NCI-H345 (cell line): ENCODE measurements at places on chromosomes 16 and 17.
A peak's percentile ranks its signal among the peaks of the same experiment; 100 is the strongest.

DNA sequence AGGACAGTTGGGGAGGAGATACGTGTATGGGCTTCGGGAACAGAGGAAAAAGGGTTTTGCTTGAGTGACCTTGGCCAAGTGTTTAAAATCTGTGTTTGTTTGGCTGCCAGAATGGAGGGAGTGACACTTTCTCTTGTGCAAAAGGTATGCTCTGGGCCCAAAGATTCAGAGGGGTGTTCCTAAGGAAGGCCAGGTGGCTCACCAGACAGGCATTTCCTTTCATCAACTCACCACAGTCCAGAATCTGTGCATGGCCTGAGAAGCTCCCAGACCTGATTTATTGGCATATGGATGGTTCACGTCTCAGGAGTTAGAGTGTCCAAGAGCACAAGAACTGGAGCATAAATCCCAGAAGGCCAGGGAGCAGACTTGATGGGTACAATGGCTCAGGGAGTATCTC, 53.4 kb upstream of the NLK start:
- DNase-seq: no peak

DNA sequence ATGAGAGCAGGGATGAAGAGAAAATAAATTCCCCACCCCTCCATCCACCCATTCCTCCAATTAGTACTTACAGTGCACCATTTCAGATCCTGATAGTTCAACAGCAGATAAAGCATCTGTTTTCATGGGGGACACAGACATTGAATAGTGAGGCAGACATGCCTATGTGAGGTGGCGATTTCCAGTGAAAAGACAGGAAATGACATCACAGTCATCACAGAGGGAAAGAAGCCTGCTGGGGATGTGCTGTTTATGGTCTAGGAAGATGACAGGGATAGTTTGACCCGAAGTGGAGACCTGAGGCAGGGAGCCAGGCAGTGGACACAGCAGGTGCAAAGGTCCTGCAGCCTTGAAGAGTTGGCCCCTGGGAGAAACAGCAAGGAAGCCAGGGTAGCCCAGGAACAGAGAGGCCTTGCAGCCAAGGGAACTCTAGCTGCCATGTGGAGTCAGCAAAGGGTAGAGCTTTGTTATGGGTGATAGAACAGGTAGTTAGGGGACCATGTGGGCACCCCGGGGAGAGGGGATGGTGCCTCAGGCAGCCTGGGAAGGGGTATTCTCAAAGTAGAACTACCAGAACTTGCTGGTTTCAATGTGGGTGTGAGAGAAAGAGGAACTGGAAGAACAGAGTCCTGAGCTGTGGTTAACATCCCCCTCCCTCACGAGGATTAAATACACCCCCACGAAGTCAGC, 256.6 kb downstream of the CPPED1 start:
- DNase-seq: no peak

DNA sequence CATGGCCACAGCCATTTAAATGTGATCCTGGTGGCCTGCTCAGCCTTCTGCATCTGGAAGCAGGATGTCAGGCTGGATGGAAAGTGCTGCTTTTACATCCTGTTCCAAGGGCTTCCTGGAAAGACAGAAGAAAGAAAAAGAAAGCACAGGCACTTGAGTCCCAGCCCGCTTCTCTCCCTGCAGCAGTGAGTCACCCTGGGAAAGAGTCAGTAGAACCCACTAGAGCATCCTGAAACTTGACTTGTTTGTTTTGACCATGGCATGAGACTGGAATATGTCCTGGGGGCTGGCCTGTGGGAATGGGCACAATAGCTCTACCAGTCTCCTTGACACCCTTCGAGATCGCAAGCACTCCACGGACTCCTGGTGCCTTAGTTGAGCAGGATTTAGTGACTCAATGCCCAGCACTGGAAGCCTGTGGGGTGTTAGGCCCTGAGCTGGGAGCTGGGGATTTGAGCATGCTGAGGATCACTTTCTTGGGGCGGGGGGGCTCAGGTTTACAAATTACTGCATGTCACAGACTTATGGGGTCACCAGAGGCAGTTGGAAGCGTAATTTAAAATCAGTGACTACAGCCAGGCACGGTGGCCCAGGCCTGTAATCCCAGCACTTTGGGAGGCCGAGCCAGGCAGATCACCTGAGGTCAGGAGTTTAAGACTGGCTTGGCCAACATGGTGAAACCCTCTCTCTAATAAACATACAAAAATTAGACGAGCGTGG, 22.1 kb upstream of the GNA13 start:
- no peak for DNase-seq

GRCh38 chr17:15441315-15441714, 26.1 kb downstream of the CDRT4 start:
- DNase-seq: no peak

DNA sequence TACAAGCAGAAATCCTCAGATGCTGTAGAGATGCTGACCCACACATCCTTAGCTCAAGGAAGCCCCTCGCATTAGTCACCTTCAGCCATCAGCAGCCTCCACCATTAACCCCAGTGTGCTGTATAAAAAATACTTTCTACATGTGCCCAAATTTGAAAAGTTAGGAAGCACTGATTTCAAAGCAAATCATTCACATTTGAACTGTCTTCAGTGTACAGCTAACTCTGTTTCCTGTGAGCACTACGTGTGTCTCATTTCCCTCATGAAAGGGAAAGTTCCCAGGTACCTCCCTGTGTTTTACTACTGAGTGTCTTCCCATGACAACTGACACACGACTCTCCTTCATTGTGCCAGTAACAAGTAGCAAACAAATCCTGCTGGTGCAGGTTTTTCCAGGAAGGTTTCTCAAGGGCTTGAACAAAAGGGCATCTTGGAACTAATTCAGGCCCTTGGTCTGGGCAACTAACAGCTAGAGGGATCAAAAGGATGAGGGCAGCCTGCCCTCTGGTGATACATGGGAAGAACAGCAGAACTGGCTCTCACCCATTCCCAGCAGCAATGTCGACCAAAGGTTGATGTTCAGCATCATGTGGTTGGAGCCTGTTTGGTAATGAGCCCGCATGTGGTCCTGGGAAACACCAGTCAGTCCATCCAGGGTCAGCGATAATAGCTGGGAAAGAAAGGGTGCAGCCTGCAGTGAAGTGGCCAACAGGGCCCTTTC, 4.0 kb downstream of the SLC35B1 start:
- peak; percentile 0 for DNase-seq

GRCh38 chr16:10647721-10648296, 46.9 kb downstream of the TEKT5 start:
- DNase-seq: no peak

DNA sequence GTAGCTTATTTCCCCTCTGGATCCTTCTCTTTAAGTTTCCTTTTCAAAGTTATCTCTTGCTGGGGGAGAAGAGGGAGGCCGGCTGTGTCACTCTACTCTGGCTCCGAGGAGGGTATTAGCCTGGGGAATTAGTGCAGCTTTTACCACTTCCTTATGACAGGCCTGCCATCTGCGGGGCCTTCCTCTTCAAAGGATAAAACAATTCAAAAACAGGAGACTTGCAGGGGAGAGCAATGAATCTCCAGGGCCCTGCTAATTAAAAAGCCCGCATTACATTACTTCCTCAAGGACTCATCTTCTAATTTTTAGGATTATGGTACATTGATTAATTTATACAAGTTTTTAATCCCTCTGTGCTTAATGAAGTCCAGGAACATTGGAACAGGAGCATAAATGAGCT, 190.9 kb upstream of the CDH5 start:
- DNase-seq: no peak

DNA sequence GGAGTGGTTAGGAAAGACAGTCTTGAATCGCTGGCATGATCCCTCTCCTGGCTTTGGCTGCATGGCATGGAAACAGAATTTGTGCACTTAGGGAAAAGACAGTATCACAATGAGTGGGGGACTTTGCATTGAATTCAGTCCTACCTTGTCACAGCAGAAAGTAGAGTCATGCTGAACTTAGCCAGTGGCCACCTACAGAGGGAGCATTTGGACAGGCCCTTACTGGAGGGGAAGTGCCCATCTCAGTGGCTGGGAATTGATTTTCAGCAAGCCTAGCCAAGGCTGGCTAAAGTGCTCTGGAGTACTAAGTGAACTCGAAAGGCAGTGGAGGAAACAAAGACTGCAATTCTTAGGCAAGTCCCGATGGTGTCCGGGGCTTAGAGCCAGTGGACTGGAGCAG, 364.3 kb upstream of the TOM1L1 start:
- no peak for DNase-seq

GRCh38 chr17:58617563-58617962, 74.3 kb downstream of the TEX14 start:
- no peak for DNase-seq

DNA sequence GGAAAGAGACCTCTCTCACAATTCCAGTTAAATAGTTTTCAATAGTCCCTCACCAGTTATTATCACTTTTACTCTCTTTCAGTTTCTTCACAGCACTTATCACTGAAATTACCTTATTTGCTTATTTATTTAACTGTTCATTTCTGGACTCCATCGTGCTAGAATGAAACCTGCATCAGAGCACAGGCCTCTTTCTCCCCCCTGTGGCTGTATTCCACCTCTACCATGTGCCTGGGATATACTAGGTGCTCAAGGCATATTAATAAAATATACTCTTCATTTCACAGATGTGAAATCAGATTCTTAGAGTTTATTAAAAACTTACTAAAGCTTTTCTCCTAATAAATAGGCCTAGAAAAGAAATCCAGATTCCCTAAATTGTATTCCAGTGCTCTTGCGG, 308.9 kb upstream of the MON1B start:
- no peak for DNase-seq

- DNase-seq: no peak
These were observed 469.9 kb downstream of the MAF start for GRCh38 chr16:79130616-79131015.

- DNase-seq: no peak
These were observed 257.6 kb upstream of the SDK2 start for GRCh38 chr17:73901661-73902415.

GRCh38 chr17:29140631-29141513, 39.3 kb downstream of the MYO18A start:
- peak; percentile 8 for DNase-seq

DNA sequence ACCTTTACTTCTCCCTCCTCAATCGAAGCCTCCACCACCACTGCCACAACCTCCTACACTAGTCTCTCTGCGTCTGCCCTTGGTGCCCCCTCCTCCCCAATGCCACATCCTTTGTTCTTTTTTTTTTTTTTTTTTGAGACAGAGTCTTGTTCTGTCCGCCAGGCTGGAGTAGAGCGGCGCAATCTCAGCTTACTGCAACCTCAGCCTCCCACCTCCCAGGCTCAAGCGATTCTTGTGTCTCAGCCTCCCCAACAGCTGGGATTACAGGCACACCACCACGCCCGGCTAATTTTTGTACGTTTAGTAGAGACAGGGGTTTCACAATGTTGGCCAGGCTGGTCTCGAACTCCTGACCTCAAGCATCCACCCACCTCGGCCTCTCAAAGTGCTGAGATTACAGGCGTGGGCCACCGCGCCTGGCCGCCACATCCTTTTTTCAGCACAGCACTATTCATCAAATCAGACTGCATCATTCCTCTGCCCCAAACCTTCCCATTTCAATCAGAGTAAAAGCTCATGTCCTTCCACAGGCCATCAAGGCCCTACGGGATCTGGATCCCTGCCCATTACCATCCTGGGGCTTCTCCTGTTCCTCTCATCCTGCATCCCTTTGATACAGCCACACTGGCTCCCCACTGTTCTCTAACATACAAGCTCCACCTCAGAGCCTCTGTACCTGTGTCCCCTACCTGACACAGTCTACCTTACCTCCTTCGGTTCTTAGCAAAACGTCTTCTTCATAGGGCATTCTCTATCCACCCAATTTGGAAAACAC, 2.0 kb downstream of the KLHL11 start:
- no peak for DNase-seq

- no peak for DNase-seq
These were observed 340.0 kb downstream of the XYLT1 start for GRCh38 chr16:17130733-17131132.

DNA sequence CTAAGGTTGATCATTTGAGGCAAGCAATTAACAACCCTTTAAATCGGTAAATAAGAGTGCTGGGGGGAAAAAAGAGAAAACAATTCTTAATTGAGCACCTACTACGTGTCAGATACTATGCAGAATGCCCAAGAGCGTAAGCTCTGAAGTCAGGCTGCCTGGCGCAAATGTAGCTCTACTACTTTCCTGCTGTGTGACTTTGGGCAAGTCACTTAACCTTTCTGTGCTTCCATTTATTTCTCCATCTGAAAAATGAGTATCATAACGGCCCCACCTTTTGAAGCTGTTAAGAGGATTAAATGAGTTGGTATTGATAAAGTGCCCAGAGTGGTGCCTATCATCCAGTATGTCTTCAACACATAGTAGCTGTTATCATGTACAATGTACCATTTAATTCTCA, 102.0 kb downstream of the CACNG3 start:
- no peak for DNase-seq
